Bronchial epithelial cell (primary cell): ENCODE measurements at places on chromosomes 1 and 21.

- DNase-seq, result no peak
Measured at GRCh38 chr21:46323227-46323709, 402 bp downstream of the C21orf58 start.

- no peak for DNase-seq
Measured at GRCh38 chr1:50667710-50668356, 244.6 kb upstream of the DMRTA2 start.

GRCh38 chr1:6554907-6555778, at the start of gene TAS1R1:
TSS of gene TAS1R1 (plus strand) at chr1:6555307. CDS start at chr1:6555374, 67 bp downstream.
- no peak for DNase-seq

GRCh38 chr1:34405266-34405959, 228.7 kb downstream of the C1orf94 start:
- DNase-seq, result no peak
